ENCODE measurements at places on chromosomes 13 and 19.

DNA sequence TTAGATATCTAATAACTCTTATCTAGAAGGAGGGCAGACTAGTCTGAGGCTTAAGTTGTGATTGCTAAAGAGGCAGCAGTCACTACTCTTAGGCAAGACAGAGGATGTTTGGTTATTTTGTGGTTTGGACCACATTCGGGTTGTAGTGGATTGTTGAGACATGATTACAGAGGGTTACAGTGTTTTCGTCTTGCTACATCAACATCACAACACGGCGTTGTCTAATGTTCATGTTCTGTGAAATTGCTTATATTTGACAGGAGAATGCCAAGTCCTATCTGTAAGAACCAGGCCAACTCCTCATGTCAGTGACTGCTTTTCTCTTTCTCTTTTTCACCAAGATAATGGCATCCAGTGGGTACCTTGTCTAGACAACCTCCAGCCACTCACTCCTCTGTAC lies 16.8 kb upstream of the TM9SF2 start:
- no peak for DNase-seq

GRCh38 chr13:90839061-90839460 lies 508.4 kb upstream of the MIR17HG start:
- no peak for DNase-seq

- DNase-seq = no peak
Observed at GRCh38 chr19:33649627-33650305, 28.0 kb downstream of the CHST8 start.

GRCh38 chr13:76969488-76970365 lies 21.4 kb downstream of the ACOD1 start:
- DNase-seq = no peak

- no peak for DNase-seq
Observed at GRCh38 chr19:18710186-18710585, 26.7 kb downstream of the CRTC1 start.

- no peak for DNase-seq
Observed at GRCh38 chr13:33934951-33935371, 117.0 kb downstream of the RFC3 start.

DNA sequence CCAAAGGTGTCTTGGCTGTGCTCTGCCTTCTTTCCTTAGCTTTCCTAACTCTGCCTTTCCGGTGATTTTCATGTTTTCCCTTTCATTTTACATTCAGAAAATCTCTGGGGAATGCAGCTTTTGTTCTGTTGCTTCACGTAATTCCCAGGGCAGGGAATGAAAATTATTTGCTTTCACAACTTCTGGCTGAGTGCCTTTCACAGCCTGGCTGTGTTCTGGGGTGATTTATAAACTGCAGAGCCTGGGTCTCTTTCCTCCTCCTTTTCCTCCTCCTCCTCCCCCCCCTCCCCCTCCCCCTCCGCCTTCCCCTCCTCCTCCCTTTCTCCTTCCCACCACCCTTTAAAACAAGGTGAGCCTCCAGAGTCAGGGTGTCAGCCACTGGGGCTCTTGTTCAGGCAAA lies 84.3 kb downstream of the RNASEH2B start:
- no peak for DNase-seq

DNA sequence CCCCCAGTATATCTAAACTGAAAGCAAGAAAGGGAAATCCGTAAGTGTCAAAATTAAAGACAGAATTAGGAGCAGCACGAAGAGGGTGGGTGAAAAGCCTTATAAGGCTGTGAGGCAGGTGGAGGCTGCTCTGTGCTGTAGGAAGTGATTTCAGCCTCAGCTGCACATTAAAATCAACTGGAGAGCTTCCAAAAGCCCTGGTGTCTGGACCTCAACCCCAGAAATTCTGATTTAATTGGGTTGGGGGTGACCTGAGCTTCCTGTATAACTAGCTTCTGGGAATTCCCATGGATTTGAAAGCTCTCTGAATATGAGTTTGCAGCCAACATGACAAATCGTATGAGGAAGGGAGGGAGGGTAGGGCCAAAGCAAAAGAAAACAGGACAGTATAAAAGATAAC lies 242.4 kb upstream of the TMTC4 start:
- DNase-seq = no peak

- DNase-seq = no peak
Observed at GRCh38 chr13:24217601-24218281, 57.2 kb downstream of the SPATA13 start.

DNA sequence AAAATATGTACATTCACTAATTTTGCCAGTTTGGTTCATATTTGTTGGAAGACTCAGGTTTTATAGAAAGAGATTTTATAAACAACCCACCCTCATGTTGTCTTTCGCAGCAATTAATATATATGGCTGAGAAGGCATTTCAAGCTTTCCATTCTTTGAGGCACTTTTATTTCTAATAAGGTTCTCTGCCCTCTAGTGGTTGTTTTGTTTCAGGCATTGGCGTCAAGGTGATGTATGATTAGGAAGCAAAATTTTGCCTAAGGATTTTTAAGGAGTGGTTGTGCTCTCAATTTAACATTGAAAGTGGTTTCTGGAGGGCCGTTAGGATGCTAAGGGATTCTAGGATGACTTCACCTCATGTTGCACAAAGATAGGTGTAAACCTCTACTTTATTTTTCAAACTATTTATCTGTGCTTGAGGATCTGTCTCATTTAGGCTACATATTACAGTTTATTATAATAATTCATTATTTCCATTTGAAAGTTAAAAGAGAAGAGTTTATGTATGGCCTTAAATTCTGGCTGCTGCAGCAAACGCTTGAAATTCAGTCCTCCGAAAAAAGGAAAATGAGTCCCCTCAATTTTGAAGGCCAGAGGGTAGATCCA lies 35.9 kb downstream of the OXGR1 start:
- DNase-seq = no peak

GRCh38 chr19:31146546-31147183 lies 202.6 kb downstream of the TSHZ3 start:
- DNase-seq = no peak

DNA sequence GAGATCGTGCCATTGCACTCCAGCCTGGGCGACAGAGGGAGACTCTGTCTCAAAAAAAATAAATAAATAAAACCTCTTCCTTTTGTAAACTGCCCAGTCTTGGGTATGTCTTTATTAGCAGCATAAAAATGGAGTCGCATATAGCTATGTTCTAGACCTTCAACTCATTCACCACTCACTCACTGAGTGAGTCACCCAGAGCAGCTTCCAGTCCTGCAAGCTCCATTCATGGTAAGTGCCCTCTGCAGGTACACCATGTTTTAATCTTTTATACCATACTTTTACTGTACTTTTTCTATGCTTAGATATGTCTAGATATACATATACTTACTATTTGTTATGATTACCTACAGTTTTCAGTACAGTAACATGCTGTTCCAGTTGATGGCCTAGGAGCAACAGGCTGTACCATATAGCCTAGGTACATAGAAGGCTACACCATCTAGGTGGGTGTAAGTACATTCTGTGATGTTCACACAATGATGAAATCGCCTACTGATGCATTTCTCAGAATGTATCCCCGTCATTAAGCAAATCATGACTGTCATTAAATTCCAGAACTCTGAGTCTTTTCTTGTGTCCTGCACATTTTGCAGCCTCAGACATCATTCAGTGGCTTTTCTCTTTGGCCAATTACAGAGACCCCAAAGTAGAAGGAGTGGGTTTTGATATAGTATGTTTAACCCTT lies 13.7 kb upstream of the FARP1 start:
- no peak for DNase-seq

DNA sequence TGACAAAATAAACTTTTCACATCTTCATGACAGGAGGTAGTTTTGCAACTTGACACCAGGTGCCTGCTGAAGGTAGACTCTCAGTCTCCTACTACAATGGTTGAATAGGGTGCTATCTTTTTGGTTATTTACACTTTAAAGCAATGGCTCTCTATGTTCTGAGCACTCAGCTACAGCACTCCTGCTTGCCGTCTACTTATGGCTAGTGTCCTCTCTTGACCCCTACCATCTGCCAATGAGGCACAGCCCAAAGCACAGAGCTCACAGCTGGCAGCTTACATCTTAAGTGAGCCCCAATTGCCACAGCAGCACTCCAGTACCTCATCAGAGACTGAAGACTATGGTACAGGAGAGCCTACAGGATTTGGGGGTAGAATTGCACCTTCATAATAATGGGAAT lies 11.4 kb downstream of the ZNF708 start:
- DNase-seq = no peak

GRCh38 chr13:21054313-21054712 lies 7.1 kb downstream of the LATS2 start:
- no peak for DNase-seq

- no peak for DNase-seq
Observed at GRCh38 chr13:42367831-42368230, 95.9 kb downstream of the AKAP11 start.

DNA sequence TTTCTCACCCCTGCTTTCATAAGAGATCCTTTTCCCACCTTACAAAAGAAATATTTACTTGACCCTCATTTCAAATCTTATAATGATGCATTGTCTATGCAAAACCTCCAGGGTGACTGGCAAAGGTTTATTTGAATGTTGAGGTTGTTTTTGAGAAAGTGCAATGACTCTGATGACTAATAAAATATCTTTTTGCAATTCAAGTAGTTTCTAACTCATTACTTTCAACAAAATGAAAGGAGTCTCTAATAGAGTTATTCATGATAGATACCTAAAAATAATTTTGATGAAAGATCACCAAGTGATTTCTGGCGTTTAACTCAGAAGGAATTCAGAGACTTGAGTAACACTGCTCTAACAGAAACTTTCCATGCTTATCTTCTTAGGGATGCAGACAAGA lies 144.2 kb downstream of the FOXO1 start:
- DNase-seq = no peak

GRCh38 chr13:25981060-25981459 lies 70.8 kb downstream of the SHISA2 start:
- DNase-seq = no peak

DNA sequence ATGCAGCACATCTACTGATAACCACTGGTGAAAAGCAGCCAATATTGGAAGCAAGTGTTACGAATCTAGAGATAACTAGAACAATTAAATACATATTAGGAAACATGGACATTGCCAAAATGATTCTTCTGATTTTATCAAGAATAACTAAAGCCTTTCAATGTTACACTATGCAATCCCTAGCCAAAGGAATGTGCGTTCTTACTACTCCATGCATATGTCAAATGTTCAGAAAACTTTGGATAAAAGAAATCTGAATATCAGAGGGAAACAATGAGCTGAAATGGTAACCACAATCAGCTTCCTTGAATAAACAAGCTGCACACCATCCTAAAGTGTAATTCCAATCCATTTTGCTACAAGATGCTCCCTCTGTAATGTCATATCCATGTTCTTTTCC lies 951 bp upstream of the POSTN start:
- no peak for DNase-seq

GRCh38 chr13:80382576-80382975 lies 41.6 kb upstream of the SPRY2 start:
- DNase-seq = no peak

- DNase-seq = no peak
Observed at GRCh38 chr13:66200555-66200954, 1029.6 kb downstream of the PCDH9 start.
